AG08396 (cell line): ENCODE measurements at places on chromosomes 13 and 19.

- no peak for DNase-seq
Measured at GRCh38 chr13:85970727-85971126, 171.5 kb upstream of the SLITRK6 start.

- DNase-seq, result no peak
Measured at GRCh38 chr19:18297308-18297707, 15.9 kb upstream of the JUND start.

- no peak for DNase-seq
Measured at GRCh38 chr19:18346091-18346490, 5.7 kb downstream of the PGPEP1 start.

DNA sequence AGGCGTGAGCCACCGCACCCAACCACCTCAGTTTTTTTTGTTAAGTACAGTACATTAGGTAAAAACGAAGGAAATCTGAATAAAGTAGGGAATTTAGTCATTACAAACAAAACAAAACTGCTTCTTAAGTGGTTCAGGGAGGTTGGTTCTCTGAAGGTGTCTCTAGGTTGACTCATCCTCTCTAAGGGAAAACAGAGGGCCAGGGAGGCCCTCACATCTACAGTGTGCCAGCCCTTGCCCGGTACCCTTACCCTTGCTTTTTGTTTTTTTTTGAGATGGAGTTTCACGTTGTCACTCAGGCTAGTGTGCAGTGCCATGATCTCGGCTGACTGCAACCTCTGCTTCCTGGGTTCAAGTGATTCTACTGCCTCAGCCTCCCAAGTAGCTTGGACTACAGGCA, 17.2 kb upstream of the JUND start:
- DNase-seq, result no peak

DNA sequence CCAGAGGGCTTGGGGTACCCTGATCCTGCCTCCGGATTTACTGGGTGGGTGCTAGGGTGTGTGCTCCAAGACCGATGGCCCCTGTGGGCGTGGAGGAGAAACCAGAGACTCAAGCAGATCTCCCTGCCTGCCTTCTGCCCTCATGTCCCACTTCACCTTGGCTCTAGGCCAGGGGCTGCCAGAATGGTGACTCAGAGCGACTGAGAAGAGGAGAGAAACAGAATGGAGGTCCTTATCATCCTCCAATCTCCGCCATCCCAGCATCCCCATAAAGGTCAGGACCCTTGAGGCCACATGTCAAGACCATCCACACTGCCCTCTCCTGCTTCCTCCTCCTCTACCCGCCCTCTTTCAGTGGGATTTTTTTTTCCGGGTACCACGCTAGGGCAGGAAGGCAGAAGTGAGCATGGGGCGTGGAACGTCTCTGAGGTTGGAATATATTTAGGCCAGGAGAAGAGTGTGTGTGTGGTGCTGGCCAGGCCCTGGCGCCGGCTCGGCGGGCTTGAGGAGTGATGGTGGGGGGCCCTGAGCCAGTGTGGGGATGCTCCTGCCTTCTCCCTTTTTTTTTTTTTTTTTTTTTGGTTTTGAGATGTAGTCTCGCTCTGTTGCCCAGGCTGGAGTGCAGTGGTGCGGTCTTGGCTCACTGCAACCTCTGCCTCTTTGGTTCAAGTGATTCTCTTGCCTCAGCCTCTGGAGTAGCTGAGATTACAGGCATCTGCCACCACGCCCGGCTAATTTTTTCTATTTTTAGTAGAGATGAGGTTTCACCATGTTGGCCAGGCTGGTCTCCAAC, 22.3 kb downstream of the IER2 start:
- peak; percentile 83 for DNase-seq

DNA sequence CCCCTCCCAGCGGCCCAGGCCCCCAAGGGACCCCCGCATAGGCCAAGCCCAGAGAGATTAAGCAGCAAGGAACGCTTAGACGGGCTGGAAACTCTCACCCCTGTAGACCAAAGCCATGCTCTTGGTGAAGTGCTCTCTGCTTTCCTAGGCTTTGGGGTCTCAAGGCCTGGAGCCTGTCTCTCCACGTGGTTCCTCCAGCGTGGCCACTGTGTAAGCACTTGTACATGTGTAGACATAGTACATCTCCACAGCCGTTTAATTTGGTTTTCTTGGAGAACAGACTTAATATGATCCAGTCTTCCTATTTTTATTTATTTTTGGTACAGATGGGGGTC, 1.1 kb downstream of the NUDT19 start:
- no peak for DNase-seq

- peak; percentile 67 for DNase-seq
Measured at GRCh38 chr13:112968910-112969691, at the start of gene MCF2L. TSS of gene MCF2L (plus strand) at chr13:112969214. CDS start at chr13:112969380, 166 bp downstream.
